ENCODE measurements at places on chromosomes 11 and 22.

- DNase-seq = no peak
Measured at GRCh38 chr22:28054819-28055208, 135.8 kb upstream of the PITPNB start.

DNA sequence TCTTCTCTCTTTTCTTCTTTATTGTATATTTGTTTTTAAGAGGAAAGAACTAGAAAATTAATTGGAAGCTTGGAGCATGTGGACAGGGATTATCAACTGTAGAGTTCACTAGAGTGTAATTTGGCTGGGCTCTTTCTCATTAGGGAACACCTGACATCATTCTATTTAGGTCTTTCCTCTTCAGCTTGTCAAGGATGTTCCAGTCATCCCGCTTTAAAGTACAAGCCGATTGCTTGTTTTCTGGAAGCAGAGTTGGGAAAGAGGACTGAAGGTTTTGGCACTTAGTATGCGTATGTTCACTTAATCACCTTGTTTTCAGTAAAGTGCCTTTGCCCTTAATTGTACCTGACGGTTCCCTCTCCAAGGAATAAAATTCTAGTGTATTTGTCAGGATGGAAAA lies 111.6 kb downstream of the WNT11 start:
- DNase-seq = no peak

- DNase-seq = no peak
Measured at GRCh38 chr22:45483319-45483718, 19.4 kb upstream of the FBLN1 start.

DNA sequence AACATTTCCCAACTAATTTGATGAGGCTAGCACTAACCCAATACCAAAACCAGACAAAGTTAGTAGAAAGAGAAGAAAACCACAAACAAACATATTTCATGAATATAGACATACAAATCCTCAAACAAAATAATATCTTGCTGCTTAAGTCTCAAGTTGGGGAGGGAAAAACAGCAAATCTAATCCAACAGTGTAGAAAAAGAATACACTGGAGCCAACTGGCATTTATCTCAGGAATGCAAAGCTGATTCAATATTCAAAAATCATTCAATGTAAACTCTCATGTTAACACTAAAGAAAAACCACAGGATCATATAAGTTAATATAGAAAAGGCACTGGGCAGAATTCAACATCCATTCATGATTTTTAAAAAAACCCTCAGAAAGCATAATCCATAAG lies 18.2 kb downstream of the GNB1L start:
- DNase-seq = no peak

- no peak for DNase-seq
Measured at GRCh38 chr11:119486016-119486415, 63.0 kb upstream of the THY1 start.

DNA sequence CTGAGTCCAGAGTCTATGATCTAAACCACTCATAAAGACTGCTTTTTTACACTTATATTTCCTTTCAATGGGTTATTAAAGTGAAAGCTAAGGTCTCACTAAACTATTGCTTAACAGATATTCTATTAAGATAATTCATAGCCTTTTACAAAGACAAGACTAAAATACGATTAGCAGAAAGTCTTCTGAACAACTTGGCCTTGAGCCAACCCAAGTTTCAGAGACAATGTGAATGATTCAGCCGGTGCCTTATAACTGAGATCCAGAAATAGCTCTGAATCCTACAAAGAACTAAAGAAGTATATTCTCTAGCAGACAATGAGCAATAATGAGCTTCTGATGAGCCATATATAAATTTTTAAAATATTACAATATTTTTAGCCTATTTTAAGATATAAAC lies 41.5 kb upstream of the CARD18 start:
- DNase-seq = peak; percentile 73

DNA sequence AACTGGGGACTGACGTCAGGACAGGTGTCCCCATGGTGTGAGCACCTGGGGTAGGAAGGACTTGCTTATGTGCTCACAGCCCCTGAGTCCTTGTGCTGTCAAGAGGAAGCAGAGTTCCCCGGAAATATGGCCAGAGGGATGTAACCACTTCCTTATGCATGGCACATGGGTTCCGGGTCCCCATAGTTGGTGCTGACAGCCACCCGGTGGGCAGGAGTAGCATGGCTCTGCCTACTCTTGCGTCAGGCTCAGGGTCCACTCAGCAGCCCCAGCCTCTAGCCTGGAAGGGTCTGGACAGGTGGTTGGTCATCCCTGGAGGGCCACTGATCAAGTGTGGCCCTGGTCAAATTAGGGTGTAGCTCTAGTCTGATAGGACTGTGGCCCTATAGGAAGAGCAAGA lies 42.8 kb upstream of the CCND1 start:
- DNase-seq = peak; percentile 4

DNA sequence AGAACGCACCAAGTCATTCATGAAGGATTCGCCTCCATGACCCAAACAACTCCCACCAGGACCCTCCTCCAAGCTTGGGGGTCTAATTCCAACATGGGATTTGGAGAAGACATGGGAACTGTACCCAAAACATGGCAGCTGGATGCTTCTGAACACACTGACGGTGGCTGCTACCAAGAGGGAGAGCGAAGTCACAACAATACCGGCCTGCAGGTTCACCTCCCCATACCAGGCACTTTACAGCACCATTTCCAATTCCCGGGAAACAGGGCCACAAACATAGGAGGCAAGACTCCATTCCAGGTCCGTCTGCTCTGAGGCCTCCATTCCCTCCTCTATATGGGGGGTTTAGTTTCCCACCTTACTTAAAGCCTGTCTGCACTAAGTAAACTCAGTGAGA lies 75.8 kb downstream of the LINC01488 start:
- no peak for DNase-seq

DNA sequence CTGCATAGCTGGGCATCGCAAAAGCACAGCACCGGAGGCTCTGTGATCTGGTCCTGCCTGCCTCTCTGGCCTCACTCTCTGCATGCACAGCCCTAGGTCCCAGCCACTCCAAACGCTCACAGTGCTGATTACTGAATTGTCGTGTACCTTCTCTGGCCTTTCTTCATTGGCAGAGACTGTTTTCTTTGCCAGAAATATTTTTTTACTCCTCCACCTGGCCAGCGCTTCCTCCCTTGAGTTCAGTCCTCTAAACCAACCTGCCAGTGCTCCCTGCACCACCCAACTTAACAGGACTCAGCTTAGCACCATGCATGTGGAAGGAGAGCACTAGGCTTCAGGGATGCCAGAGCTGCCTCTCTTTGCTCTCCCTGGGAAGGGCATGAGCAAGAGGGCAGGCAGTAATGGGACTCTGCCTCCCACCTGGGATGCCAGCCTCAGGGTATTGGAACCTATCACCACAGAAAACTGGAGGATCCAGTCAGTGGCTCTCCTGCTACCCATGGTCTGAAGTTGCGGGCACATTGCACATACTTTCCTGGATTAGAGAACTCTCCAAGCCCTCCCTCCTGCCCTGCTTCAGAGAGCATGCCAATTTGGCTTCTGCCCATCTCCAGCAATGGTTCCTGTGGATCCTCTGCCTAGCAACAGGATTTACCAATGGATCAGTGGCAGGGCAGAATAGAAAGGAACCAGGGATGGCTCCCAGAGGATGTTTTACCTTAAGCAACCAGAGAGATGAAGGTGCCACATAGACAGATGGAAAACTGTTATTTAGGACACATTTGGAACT lies 37.0 kb upstream of the GNAZ start:
- no peak for DNase-seq

DNA sequence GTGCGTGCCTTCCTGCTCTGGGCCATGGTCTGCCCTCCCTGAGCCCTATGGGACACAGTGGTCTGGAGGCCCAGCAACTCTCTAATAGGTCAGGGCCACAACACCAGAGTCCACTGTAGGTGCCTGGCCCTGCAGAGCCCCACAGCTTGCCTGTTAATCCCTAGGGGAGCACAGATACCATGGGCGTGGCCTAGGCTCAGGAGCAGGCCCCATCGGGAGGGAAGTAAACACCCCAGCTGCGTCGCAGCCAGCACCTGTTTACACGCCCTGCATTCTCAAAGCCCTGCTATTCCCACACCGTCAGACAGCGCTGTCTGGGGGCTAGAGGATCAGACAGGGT lies 2.5 kb downstream of the KCTD17 start:
- no peak for DNase-seq

- peak; percentile 69 for DNase-seq
Measured at GRCh38 chr22:24805790-24806662, at the start of gene SGSM1. SGSM1 (plus strand) TSS chr22:24806211; CDS start chr22:24806326, 115 bp downstream.

GRCh38 chr11:110526323-110526722 lies 96.6 kb downstream of the FDX1 start:
- no peak for DNase-seq

GRCh38 chr22:37498289-37498909 lies 12.2 kb upstream of the MFNG start:
- peak; percentile 28 for DNase-seq

- peak; percentile 77 for DNase-seq
Measured at GRCh38 chr22:44005524-44005923, 18.6 kb upstream of the PARVB start.

- DNase-seq = no peak
Measured at GRCh38 chr11:114147375-114148012, 88.0 kb downstream of the ZBTB16 start.

DNA sequence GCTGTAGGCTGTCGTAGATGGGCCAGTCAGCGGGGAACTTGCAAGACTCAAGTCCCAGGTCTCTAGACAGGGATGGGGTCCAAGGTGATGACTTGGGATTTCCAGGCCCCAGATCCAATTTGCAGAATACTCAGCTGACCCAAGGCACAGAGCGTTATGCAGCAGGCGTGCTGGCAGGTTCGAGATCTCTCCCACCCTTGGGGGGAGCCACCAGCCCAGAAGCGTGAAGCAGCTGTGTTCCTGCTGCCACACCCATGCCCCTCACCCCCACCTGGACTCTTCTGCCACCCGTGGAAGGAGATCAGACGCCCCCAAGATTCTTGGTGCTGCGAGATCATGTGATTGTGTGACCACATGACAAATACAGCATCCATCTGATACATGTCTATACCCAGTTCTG lies 142.6 kb downstream of the BRD1 start:
- no peak for DNase-seq

DNA sequence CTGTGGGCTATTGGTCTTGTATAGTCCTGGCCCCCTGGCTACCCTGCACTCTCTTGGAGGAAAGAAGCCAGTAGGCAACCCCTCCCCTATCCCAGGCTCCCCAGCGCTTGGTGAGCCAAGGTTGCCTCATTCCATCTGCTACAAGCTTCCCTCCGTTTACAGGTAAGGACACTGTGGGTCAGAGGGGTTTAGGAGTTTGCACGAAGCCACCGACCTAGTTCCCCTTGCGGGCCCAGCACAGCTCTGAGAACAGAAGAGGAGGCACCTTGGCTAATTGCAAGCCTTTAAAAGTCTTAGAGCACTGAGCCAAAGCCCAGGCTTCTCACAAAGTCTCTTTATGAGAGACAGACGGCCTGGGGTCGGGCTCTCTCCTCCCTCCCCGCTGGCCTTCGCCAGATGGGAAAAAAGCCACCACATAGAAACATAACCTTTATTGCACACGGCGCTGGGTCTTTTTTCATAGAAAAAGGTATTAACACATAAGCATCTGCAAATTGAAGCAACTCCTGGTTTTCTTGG lies 99.8 kb downstream of the CEP164 start:
- no peak for DNase-seq

DNA sequence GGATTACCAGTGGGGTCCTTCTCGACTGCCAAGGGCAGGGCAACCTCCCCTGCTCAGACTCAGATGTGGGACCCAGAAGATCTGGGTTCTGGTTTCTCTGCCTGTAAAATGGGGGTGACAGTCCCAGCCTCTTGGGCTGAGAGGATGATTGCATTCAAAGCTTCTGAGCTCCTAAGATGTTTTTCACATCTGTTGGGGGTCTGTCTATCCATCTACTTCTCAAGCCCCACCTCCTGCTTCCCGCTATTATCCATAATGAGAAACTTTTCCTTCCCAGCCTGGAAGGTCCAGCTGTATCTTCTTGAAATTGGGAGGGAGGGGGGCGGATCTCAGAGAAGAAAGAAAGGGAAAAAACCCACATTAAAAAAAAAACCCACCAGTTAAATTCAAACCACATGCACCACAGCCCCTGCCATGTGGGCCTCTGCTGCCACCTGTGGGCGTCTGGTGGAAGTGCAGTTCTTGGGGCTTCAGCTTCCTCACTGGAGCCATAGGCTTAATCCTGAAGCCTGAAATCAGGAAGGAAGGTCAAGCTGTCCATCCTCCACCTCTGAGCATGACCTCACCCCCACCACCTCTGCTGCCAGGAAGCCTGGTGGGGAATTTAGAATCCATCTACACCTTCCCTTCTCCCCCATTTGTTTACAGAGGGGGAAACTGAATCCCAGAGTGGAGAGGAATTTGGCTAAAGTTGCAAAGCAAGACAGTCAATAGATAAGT lies 27.3 kb downstream of the ARHGEF17 start:
- peak; percentile 55 for DNase-seq

- DNase-seq = no peak
Measured at GRCh38 chr11:126109941-126110731, 47.5 kb upstream of the CDON start.

DNA sequence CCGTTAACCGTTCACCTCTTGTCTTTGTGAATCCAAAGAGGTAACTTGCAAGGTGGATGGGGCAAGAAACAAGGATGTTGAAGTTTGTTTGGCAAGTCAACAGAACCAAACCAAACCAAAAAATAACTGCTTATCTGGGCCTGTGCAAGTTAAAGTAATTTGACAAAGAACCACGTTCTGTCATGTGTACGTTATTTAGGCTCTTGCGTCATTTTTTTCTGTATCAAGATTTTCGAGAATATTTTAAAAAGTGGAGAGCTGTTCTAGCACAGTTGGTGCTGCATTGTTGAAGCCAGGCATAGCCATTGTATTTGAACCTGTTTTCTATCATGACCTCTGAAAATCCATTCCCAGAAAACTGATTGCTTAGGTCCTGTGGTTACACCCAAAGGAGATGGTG lies 55.1 kb downstream of the PARVA start:
- DNase-seq = no peak

DNA sequence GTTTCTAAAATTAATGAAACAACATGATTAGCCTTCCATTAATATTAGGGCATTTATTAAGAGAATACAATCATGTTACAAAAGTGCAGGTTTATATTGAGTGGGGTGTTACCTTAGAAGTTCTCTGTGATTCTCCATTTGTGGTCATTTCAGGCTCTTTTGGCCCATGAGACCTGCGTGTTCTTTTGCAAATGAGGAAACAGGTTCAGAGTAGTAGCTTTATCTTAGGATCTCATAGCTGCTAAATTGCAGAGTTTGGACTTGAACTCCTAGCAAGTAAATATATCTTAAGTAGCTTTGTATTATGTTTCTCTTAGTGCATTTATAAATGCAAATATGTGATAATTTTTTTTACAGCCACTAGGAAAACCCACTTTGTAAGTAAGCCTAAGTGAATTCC lies 18.3 kb downstream of the FAR1 start:
- no peak for DNase-seq

- DNase-seq = no peak
Measured at GRCh38 chr11:9206496-9206895, 58.7 kb downstream of the DENND5A start.

Measured in inflammatory macrophage treated with lipopolysaccharide for 1 hour (primary cell).